ENCODE measurements at places on chromosomes 5 and 9. TPM values are rescaled to one million over a fixed set of nuclear protein-coding genes. Genes with fewer than 3 reads are reported as not detected.

The GABRA1 gene
- not detected for total RNA-seq

The FGF1 gene
- not detected for total RNA-seq

The PCDHGB6 gene
- total RNA-seq, result not detected

The SPRY4 gene
- 0.79 TPM for total RNA-seq

The FAM169A gene
- 5.6 TPM for total RNA-seq

The PCDHGB1 gene
- not detected for total RNA-seq

The PCDHGC4 gene
- not detected for total RNA-seq

The SHOC1 gene
- not detected for total RNA-seq

The ALDH7A1 gene
- 1.0 TPM for total RNA-seq

The CAVIN4 gene
- total RNA-seq, result 0.11 TPM

The PCDHGA7 gene
- not detected for total RNA-seq

DNA sequence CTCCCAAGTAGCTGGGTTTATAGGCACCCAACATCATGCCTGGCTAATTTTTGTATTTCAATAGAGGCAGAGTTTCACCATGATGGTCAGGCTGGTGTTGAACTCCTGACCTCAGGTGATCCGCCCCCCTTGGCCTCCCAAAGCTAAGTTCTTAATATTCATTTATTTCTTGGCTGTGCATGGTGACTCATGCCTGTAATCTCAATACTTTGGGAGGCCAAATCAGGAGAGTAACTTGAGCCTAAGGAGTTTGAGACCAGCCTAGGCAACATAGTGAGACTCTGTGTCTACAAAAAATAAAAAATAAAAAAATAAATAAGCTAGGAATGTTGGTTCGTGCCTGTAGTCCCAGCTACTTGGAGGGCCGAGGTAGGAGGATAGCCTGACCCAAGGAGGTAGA, 587.1 kb upstream of the FTMT start:
- no peak for DNase-seq

- no peak for DNase-seq
These were observed 6.9 kb downstream of the TNFSF15 start for GRCh38 chr9:114798780-114799427.

- DNase-seq, result no peak
These were observed 415.8 kb downstream of the ACTL7B start for GRCh38 chr9:108439947-108440346.

DNA sequence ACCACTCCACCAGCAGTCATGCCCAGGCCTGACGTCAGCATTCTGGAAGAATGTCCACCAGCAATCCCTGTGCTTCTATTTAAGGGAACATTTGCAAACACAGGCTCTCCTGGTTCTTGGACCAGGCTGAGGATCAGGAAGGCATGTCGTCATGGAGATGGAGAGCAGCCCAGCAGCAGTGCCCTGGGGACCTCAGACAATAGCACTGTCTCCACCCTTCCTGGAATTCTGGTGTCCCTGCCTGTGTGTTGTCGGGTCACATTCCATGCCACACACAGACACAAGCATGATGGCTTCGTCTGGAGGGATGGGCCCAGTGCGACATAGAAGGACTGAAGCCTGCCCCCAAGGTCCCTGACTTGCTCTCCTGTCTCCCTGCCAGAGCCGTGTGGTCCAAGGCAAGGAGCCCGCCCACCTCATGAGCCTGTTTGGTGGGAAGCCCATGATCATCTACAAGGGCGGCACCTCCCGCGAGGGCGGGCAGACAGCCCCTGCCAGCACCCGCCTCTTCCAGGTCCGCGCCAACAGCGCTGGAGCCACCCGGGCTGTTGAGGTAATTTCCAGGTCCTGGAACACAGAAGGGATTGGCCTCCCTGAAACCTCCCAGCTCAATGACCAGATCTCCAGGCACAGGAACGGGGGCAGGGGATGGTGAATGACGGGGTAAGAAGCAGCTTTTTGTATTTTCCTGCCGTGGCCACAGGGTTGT, 43.8 kb downstream of the STOM start:
- DNase-seq, result no peak

DNA sequence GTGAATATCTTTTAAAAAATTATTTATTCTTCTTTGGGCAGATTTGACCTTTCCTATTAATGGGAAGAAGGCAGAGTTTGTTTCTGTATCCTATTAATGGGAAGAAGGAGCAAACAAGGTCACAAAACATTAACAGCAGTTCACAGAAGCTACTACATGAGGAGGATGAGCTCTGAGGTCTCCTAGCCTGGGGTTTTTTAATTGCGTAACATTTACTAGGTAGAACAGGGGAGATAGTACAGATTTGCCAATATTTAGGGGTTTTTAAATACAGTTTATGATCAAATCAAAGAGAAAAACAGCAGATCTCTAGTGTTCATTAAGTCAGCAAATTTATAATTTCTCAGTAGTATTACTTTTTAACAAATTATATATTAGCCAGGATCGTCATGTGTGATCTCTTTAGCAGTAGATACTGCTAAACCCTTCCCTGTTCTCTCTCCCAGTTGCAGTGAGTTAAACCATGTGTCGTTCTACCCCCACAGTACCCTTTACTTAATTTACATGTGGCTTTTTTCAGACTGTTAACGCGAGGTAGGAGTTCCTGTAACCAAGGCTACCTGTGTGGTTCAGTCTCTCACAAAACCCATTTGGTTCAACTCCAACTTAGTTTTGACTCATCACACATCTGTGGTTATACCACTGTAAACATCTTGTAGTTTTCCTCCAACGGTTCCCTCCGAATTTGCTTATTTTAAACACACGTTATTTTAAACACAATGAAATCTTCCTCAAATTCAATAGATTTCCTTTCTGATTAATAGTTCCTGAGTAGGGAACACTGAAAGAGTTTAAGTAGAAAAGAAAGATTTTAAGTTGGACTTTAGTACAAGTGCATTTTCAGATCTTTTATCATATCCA, 13.3 kb downstream of the SLC25A46 start:
- DNase-seq, result peak; percentile 68

GRCh38 chr5:143537056-143537455, 133.6 kb upstream of the NR3C1 start:
- no peak for DNase-seq

DNA sequence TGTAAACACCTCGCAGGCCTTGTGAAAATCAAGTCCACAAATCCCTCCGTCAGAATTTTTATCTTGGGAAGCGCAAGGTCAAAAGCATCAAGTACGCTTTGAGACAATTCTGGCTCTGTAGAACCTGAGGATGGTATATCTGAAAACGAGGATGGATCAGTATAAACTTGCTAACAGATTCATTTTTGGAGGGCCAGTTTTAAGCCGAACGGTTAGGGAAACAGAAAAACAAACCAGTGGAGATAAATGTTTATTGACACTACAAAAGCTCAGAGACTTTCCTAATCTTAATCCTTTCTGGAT, 352 bp upstream of the PGGT1B start:
- no peak for DNase-seq

GRCh38 chr5:76393035-76393680, 9.9 kb upstream of the IQGAP2 start:
- DNase-seq, result peak; percentile 51

DNA sequence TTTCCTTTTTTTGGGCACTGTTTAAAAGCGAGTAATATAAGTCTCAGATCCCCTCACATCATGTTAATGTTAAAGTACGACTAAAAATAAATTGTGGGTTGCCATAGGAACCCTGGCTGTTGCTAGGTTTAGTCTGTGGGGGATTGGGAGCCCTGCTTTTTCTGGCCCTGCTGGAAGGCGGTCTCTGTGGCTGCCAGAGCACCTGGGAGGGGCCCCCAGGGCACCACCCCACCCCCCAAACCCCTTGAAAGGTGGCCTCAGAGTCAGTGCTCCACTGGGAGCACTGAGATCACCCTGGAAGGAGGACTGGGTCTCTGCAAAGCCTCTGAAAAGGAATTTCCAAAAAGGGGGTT, 66.2 kb upstream of the NEURL1B start:
- DNase-seq, result no peak

DNA sequence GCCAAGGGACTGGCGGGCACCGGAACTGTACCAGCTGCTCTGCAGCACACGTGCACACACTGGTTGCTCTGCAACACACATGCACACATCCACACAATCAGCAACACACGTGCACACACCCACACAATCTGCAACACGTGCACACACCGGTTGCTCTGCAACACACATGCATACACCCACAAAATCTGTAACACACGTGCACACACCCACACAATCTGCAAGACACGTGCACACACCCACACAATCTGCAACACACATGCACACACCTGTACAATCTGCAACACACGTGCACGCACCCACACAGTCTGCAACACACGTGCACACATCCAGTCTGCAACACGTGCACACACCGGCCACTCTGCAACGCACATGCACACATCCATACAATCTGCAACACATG, 17.9 kb downstream of the PLEKHG4B start:
- no peak for DNase-seq

- no peak for DNase-seq
These were observed 4.1 kb upstream of the TOMM5 start for GRCh38 chr9:37596504-37596903.

- no peak for DNase-seq
These were observed 89.5 kb upstream of the ARAP3 start for GRCh38 chr5:141771562-141771961.

DNA sequence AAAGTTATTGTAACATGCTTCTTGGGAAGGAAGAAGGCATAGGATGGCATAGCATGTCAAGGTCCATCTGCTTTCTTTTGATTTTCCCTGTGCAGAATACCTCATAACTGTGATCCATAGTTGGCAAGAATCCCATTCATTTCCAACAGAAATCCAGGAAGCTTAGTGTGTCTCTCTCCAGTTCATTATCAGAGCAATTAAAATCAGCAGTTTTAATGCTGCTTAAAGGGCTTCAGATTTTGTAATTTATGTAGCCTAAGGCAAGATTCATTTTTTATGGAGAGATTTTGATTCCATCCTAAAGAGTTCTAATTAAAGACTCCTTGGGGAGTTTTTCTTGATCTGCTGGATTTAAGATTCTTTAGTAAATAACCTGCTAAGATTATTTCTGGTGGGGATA, 560.1 kb downstream of the PDE4D start:
- DNase-seq, result no peak

- no peak for DNase-seq
These were observed 89.5 kb downstream of the APBA1 start for GRCh38 chr9:69582544-69583297.

- DNase-seq, result no peak
These were observed 227.3 kb upstream of the DAB2 start for GRCh38 chr5:39652036-39652435.

DNA sequence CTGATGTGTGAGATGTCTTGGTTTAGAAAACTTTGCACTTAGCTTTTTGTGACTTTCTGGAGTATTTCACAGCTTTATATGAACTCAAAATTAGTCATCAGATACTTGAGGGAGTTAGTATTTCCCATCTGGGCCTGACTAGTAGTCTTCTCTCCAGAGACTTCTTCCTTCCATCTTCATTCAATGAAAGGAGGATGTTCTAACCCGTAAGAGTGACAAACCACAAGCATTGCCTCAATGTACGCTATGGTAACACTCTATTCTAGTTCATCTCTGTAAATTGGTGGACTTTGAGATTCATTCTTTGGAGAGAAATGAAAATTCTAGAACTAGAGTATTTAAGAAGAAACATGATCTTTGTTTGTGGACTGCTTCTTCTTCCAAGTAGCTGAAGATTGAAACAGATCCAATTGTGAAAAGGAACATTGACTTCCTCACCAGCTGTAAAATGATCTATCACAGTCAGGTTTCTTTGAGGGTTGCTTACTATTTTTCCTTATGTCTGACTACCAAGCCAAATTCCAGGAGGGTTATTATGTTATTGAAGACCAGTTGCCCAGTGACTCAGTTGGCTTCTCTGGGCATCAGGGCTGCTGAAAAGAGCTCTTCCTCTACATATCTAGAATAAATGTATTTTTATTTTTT, 157.6 kb downstream of the SLC12A2 start:
- DNase-seq, result no peak

DNA sequence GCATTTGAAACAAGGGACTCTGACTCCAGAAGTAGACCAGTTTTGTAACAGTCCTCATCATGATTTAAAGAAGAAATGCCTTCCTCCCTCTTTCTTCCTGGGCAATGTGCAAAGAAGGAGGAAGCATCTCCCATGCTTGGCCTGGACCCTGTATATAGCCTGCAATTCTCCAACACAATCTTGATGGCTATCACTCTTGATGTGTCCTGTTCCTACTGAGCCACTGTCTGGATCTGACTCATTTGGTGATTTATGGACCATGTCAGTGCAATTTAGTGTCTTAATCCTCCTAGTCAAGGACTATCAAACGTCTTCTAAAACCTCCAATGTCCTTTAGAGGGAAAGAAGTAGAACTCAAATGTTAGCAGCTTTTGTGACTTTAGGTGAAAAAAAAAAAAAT, 697.3 kb downstream of the TLR4 start:
- DNase-seq, result no peak

GRCh38 chr5:98713027-98713426, 60.4 kb upstream of the RGMB start:
- DNase-seq, result no peak

DNA sequence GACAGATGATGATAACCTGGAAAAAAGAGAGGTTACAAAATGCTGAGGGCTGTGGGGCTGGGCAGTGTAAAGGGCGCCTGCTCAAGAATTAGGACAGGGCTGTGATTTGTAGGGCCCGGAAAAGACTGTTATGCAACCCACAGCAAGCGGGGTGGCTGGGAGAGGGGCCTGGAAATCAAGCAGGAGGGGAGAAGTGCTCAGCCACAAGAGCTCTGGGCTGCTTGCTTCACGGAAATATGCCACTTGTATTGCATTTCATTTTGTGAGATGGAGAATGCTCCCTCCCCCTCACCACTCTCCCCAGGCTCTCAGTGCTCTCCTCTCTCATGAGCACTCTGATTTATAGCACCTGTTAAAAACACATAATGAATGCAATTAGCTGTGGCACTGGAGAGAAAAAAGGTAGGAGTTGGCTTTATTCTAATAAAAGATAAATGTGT, 8.4 kb upstream of the HAND1 start:
- no peak for DNase-seq

DNA sequence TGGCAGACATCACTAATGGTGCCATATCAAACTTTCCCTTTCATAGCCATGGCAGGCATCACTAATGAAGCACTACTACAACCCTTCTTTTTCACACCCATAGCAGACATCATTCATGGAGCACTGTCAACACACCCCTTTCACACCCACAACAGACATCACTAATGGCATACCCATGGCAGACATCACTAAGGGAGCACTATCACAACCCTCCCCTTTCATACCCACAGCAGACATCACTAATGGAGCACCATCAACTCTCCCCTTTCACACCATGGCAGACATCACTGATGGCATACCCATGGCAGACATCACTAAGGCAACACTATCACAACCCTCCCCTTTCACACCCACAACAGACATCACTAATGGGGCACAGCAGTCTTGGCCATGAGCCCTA, 33.7 kb downstream of the LAMC3 start:
- DNase-seq, result no peak

DNA sequence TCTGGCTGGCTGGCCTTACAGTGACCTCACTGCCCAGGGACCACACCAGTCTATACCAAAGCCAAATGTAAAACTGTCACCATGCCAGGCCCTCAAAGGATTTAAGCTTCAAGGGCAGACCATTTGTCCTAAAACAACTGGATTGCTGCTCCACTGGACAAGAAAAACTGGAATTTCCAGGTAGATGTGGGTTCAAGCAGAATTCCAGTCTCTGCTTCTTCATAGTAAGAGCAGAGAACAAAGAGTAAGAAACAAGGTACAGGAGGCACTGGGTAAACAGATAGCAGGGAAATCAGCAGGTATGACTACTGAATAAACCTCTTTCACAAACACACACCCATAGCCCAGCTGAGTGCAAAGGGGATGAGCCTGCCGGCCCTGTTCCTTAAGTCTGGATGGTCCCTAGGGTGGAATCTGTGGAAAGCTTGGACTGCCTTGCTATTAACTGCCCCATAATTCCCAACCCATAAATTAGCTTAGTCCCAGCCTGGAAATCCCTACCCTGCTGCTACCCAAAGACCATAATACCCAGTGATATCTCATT, 5.5 kb downstream of the B4GALT1 start:
- no peak for DNase-seq

GRCh38 chr5:153212471-153212870, 278.0 kb upstream of the GRIA1 start:
- no peak for DNase-seq

All from activated CD8-positive, alpha-beta T cell treated with anti-CD3 and anti-CD28 coated beads, Interleukin-2, amount 10 ng/mL, durations not matched to agents 7 days and 5 days (primary cell).